ENCODE measurements at places on chromosomes 5 and 9. TPM values are rescaled to one million over a fixed set of nuclear protein-coding genes. Genes with fewer than 3 reads are reported as not detected.

Gene ST8SIA4
- 22.1 TPM for total RNA-seq

Gene AUH
- total RNA-seq = 15.4 TPM

Gene GPX3
- 586 TPM for total RNA-seq

Gene OCLN
- total RNA-seq = 129 TPM

Gene GMCL2
- total RNA-seq = not detected

Gene TMEM171
- 0.86 TPM for total RNA-seq

Gene FOXD4
- total RNA-seq = 0.34 TPM

Gene BTNL8
- total RNA-seq = 2.6 TPM

Gene DNM1
- total RNA-seq = 23.7 TPM

Gene F2RL2
- 0.80 TPM for total RNA-seq

Gene ZDHHC11
- 110 TPM for total RNA-seq

- no peak for DNase-seq
These were observed 455.7 kb upstream of the MPDZ start for GRCh38 chr9:13735181-13735580.

DNA sequence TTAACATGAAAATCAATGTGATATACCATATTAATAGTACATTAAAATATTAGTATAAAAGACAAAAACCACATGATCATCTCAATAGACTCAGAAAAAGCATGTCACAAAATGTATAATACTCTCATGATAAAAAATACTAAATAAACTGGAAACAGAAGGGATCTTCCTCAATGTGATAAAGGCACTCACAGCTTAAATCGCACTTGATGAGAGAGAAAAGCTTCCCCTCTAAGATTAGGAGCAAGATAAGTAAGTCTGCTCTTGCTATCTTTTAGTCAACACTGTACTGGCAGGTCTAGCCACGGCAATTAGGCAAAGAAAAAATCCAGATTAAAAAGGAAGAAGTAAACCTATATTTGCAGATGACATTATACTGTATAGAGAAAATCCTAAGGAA is 21.8 kb upstream of the MSH3 start:
- no peak for DNase-seq

DNA sequence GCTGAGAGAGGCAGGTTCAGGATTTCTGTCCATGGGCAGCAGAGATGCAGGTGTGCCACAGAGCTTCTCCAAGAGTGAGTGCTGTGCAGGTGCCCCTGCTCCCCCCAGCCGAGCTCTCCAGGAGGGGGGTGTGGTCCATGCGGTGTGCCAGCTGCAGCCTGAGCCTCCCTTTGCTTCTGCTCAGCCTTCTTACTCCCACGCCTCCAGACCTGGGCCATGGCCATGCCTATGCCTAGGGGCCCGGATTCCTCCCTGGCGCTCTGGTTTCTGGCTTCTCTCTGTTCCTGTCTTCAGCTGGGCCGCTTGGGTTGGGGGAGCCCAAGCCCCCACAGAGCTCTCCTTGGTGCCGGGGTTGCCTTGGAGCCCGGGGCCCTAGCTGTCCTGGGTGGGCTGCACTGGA is 133.3 kb downstream of the CACNA1B start:
- DNase-seq = no peak

GRCh38 chr5:144473650-144474049 is 303.0 kb downstream of the KCTD16 start:
- DNase-seq = no peak

DNA sequence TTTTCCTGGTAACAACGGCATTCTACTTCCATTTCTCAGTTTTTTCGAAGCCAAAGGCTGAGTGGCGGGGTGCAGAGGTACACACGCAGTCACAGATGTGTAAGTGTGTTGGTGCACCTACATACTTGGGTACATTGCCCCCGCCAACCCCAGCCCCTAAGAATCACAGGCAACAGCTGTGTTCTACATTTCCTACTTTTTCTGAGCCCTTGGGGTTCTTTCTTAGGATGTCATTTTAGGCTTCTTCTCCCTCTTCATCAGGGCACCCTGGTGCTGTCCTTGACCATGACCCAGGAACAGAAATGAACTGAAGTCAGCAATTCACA is 104.8 kb downstream of the PAX5 start:
- DNase-seq = no peak

GRCh38 chr9:131769361-131769760 is 29.5 kb upstream of the RAPGEF1 start:
- DNase-seq = no peak

GRCh38 chr9:75814667-75815066 is 75.8 kb upstream of the PCSK5 start:
- DNase-seq = no peak

DNA sequence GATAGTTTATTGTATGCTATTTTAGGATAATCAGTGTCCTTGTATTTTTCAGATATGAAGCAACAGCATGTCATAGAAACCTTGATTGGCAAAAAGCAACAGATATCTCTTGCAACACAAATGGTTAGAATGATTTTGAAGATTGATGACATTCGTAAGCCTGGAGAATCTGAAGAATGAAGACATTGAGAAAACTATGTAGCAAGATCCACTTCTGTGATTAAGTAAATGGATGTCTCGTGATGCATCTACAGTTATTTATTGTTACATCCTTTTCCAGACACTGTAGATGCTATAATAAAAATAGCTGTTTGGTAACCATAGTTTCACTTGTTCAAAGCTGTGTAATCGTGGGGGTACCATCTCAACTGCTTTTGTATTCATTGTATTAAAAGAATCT is 14.5 kb downstream of the CCT5 start:
- DNase-seq = no peak

GRCh38 chr9:10146517-10147331 is 466.1 kb downstream of the PTPRD start:
- DNase-seq = no peak

GRCh38 chr5:6041977-6042550 is 336.3 kb downstream of the MED10 start:
- no peak for DNase-seq

DNA sequence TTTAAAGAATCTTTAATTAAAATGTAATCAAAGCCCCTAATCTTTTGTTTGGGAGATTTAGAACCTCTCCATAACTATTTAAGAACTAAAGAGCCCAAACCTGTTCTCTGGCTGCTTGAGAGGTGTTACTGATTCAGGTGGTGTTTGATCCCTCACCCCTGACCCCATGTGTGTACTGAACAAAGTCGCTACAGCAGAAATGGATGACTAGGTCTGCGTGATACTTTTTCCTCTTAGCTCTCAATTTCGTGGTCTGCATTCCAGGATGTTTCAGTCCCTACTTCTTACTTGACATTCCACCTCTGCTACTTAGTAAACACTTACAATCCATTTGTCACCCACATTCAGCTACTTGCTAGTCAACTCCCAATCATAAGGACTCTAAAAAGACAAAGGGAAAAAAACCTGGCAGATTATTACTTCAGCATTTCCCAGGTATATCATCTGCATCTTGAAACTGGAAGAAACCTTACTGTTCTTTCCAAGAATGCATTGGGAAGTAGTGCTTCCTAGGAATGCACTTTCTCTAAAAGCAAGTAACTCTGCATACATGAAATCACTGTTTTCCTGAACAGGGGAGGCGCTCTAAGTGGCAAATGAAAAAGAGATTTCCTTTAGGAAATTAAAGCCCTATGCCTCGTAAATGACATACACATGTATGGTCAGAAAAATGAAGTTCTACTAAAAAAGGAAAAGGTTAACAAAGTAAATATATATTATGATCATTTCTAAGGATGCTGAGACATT is 1091.6 kb downstream of the PTPRD start:
- DNase-seq = no peak

DNA sequence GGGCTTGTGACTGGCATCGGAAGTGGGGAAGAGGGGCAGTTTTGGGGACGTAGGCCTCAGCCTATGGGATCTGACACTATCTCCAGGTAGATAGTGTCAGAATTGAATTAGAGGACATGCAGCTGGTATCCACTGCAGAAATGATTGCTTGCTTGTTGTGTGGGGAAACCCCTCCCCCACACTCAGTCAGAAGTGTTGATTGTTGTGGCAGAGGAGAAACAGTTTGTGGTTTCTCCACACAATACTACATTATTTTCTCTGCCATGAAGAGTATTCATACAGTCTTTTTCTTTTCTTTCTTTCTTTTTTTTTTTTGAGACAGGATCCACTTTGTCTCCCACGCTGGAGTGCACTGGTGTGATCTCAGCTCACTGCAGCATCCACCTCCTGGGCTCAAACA is 113.9 kb downstream of the ARRDC3 start:
- no peak for DNase-seq

- DNase-seq = no peak
These were observed 5.3 kb upstream of the CTXN3 start for GRCh38 chr5:127643607-127644006.
